BE2C (cell line): ENCODE measurements at places on chromosomes 16 and 17.

DNA sequence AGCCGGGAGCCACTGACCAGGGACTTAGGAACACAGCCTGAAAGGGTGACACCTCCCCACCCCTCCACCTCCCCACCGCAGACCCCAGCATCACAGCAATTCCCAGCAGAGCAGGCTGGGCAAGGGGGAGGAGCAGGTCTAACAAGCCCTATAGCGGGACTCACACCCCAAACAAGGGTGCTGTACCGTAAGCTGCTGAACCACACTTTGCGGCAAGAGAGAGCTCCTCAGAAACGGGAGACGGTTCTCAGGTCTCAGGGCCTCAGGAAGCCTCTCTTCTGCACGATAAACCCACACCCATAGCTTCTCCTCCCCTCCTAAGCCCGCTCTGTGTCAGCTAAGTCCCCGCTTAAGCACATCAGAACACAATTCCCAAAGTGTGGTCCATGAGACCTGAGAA, 11.7 kb upstream of the COTL1 start:
- DNase-seq = no peak

- no peak for DNase-seq
These were observed 80.5 kb downstream of the COPRS start for GRCh38 chr17:31778523-31778922.

DNA sequence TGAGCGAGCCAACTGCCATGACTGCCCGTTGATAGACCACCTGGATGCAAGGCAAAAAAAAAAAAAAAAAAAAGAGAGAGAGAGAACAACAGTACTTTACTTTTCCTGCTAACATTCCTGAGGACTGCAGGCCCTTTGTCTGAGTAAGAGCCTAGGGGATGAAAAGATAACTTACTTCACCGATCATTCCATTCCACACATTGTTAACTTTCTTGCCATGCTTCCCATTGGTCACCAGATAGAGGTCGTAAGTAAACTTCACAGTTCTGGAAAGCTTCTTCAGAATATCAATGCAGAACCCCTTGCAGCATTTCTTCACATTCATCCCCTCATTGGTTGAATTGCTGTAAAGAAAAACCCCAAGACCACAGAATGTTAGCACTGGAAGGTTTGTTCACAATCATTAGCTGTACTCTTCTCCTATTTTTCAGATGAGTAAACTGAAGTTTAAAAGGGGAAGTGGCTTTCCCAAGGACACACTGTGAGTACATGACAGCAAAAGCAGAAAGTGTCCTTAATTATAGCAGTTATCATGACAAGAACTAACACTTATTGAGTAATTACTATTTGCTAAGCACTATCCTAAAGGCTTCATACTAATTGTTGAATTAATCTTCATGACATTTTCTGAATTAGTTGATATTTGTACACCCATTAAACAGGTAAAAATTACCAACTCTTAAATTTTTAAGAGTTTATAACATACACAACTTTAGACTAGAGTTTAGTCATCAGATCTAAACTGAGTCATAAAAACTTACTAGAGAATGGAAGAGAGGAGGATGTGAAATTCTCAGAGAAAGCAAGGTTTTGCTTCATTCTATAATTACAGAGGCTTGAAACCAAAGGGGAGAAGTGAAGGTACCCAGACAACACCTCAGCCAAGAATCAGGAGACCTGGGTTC, 341.2 kb downstream of the GRIN2A start:
- DNase-seq = no peak

- no peak for DNase-seq
These were observed 9.2 kb downstream of the STXBP4 start for GRCh38 chr17:54977744-54978143.

DNA sequence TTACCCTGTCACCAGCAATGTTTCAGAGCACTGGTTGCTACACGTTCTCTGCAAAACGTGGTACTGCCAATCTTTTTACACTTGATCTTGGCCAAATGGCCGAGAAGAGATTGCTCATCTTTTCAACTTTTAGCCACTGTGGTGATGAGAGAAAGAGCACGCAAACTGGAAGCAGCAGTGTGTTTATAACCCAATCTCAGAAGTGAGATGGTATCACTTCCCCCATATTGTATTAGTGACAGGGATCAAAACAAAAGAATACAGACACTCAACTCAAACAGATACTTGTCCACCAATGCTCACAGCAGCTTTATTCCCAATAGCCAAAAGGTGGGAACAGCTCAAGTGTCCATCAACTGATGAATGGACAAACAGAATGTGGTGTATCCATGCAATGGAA, 72.1 kb upstream of the FA2H start:
- no peak for DNase-seq

GRCh38 chr17:34579979-34580684, 750 bp downstream of the TMEM132E start:
- DNase-seq = peak; percentile 66

GRCh38 chr17:28843816-28844148, 1.2 kb upstream of the FAM222B start:
- DNase-seq = no peak

GRCh38 chr16:47196457-47196856, 52.7 kb upstream of the NETO2 start:
- DNase-seq = no peak

- no peak for DNase-seq
These were observed 246.6 kb upstream of the MAF start for GRCh38 chr16:79847101-79847500.

GRCh38 chr17:16923904-16924695, 47.8 kb downstream of the TNFRSF13B start:
- DNase-seq = no peak

DNA sequence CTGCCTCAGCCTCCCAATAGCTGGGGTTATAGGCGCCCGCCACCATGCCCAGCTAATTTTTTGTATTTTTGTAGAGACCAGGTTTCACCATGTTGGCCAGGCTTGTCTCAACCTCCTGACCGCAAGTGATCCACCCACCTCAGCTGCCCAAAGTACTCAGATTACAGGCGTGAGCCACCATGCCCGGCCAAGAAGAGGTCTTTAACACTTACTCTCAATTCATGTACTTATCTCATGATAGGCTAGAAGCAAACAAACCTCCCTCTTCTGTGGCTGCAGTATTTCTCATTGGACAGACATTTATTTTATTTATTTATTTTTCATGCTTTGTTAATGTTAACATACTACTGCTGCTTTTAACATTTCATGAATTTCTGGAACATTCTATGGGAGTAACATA, 7.0 kb upstream of the NT5C start:
- no peak for DNase-seq

GRCh38 chr16:66668777-66669444, 27.6 kb downstream of the CMTM4 start:
- DNase-seq = no peak

DNA sequence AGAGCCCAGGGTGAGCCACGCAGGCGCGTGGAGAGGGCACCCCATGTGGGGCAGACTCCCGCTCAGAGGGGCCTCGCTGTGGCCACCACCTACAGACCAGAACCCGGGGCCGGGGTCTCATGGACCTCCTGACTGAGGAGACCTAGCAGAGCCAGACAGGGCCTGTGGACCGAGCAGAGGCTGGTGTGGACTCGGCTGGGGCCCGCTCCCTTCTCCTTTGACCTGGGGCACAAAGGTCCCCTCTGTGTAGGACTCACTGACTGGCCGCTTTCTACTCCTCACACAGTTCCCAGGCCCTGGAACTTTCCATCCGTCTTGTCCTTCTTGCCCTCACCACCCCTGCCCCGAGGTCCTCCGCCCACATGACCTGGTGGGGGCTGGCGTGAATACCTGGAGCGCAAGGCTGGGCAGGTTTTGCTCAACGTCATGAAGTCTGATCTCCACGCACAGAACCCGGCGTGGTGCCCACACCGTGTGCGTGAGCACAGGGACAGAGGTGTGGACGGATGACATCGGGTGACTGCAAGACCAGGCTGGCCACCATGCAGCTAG, 44.7 kb upstream of the ACSF3 start:
- peak; percentile 12 for DNase-seq

- DNase-seq = no peak
These were observed 22.4 kb upstream of the PHAF1 start for GRCh38 chr16:67087291-67087690.

GRCh38 chr16:62034231-62035114, 1.8 kb downstream of the CDH8 start:
- no peak for DNase-seq

DNA sequence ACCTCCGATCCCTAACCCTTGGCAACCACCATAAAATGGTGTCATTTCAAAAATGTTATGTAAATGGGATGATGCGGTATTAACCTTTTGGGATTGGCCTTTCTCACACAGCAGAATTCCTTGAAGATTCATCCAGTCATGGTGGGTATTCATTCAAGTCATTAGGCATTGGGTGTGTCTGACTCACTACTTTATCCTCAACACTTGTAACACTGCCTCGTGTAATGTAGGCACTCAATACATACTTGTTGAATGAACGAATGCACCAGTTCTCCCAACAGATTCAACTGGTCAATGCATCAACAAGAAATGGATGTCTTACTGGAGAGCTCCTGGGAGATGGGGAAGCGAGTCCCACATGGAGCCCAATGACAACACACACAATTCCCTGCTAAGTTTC, 21.8 kb upstream of the GAN start:
- DNase-seq = no peak

- DNase-seq = peak; percentile 73
These were observed at the start of gene TLCD1 for GRCh38 chr17:28726226-28726626. Gene TLCD1 (minus strand): TSS chr17:28726233. CDS start chr17:28726097, 136 bp downstream.

GRCh38 chr16:89154390-89155183, 17.0 kb upstream of the CDH15 start:
- DNase-seq = no peak

DNA sequence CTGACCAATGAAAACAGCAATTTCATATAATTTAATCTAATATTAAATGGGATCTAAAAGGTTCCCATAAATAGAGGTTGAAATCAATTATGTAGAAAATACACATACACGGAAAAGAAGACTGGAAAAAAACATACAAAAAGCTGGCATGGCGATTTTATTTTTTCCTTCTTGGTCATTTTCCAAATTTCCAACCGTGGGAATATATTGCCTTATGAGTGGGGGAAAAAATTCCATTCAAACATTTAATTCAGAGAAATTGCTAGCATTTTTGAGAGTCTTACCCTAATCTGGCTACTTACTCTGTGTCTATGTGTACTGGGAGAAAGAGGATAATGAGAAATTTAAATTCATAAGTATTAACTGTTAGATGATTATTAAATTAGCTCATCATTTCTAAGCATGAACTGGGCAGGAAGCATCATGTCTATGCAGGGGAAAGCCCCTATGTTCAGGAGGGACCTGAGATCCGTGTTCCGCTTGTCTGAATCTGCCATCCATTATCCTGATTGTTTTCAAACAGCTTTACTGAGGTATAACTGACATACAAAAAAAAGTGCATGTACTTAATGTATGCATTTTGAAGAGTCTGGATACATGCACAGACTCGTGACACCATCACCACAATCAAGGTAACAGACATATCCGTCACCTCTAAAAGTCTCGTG, 145.2 kb downstream of the XYLT1 start:
- DNase-seq = no peak

GRCh38 chr16:88383401-88384221, 852 bp downstream of the ZNF469 start:
- DNase-seq = peak; percentile 40

DNA sequence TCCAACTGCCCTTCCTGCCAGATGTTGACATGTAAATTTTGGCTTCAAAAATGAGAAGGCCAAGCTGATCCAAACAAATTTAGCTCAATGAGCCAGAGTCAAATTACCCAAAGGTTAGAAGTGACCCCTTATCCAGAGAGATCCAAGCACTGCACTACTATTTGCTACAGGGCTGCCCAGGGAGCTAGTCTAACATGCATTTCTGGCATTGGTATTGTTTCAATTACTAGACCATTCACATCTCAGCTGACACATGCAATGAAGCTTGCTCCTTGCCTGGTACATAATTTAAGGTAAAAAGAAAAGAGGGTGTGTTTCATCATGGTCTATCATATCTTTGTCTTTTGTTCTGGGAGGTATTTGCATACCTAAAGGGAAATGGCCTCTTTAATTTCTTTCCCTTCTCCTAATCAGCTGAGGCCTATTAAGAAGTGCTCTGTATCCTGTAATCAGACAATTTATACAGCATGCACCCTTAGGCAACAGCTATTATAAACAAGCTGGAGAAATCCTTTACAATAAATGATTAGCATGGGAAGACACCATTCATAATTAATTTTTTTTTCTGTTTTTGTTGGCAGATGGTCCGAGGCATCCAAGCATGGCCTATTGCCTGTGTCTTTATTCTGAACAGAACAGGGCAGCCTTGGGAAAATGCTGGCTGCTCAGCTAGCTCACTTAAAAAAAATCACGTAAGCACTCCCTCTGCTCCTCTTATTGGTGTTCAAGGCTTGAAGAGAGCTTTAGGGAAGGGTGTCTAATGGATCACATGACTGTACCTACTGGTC, 161.5 kb upstream of the SALL1 start:
- no peak for DNase-seq

GRCh38 chr17:33551911-33552310, 258.8 kb upstream of the ASIC2 start:
- no peak for DNase-seq

GRCh38 chr16:57576429-57576870, 34.0 kb downstream of the ADGRG5 start:
- DNase-seq = peak; percentile 81

DNA sequence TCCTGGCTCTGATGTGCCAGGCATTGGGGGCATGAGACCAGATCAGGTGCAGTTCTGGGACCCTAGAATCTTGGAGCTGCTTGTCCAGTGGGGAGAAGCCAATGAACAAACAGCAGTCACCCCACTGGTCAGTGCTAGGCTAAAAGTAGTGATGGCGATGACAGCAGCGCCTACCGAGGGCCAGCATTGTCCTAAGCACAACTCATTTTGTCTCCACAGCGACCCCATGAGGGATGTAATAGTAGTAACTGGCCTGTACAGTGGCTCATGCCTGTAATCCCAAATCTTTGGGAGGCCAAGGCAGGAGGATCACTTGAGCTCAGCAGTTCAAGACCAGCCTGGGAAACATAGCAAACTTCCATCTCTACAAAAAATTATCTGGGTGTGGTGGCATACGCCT, 6.2 kb downstream of the SMCR8 start:
- DNase-seq = no peak

- DNase-seq = no peak
These were observed 60.0 kb downstream of the CRISPLD2 start for GRCh38 chr16:84879569-84880487.

DNA sequence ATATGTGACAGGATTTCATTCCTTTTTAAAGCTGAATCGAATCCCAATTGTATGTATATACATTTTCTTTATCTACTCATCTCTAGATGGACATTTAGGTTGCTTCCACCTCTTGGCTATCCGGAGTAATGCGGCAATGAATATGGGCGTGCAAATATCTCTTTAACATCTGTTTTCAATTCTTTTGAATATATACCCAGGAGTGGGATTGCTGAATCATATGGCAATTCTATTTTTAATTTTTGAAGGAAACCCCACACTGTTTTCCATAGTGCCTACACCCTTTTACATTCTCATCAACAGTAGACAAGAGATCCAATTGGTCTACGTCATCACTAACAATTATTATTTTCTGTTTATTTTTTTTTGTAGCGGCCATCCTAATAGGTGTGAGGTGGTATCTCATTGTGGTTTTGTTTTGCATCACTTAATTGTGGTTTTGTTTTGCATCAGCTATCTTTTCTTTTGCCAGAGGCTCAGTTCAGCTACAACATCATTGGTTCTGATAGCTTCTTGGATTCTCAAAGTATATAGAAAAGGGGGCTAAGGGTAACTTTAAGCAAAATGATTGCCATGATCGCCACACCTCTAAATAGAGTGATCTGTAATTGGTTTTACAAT, 25.6 kb upstream of the MAP2K6 start:
- no peak for DNase-seq

GRCh38 chr17:36691606-36692005, 90.2 kb downstream of the MRM1 start:
- no peak for DNase-seq

GRCh38 chr17:65137021-65137939, at the start of gene RGS9:
Gene RGS9 (plus strand): TSS chr17:65137370. CDS start chr17:65137541, 171 bp downstream.
- peak; percentile 90 for DNase-seq
